ENCODE measurements at places on chromosomes 16 and 17. TPM values are rescaled to one million over a fixed set of nuclear protein-coding genes. Genes with fewer than 3 reads are reported as not detected.

ZACN gene
- total RNA-seq, result 0.50 TPM

YPEL2 gene
- 30.5 TPM for total RNA-seq

SDR42E2 gene
- total RNA-seq, result 0.92 TPM

CLEC18B gene
- 1.8 TPM for total RNA-seq

GNGT2 gene
- 41.6 TPM for total RNA-seq

KLHL10 gene
- total RNA-seq, result not detected

SLC52A1 gene
- total RNA-seq, result not detected

TMEM235 gene
- not detected for total RNA-seq

TEPSIN gene
- total RNA-seq, result 137 TPM

NUBP2 gene
- total RNA-seq, result 49.4 TPM

LAT gene
- total RNA-seq, result 130 TPM

CA7 gene
- total RNA-seq, result not detected

CDIP1 gene
- 35.2 TPM for total RNA-seq

FAM234A gene
- 32.4 TPM for total RNA-seq

TEKT5 gene
- total RNA-seq, result not detected

PDILT gene
- not detected for total RNA-seq

RNF222 gene
- total RNA-seq, result 1.1 TPM

CDC6 gene
- 3.4 TPM for total RNA-seq

KRT13 gene
- total RNA-seq, result not detected

CD68 gene
- 24.7 TPM for total RNA-seq

KRTAP2-1 gene
- not detected for total RNA-seq

MILR1 gene
- 12.0 TPM for total RNA-seq

CD300LB gene
- 3.5 TPM for total RNA-seq

ACSM2A gene
- total RNA-seq, result not detected

CIAPIN1 gene
- total RNA-seq, result 48.8 TPM

TBC1D3E gene
- total RNA-seq, result not detected

CTRB1 gene
- total RNA-seq, result not detected

FN3K gene
- 6.1 TPM for total RNA-seq

SLC39A11 gene
- 32.6 TPM for total RNA-seq

HSD11B2 gene
- not detected for total RNA-seq

SLC5A10 gene
- 0.28 TPM for total RNA-seq

WNT3 gene
- total RNA-seq, result 0.30 TPM

RFFL gene
- 86.6 TPM for total RNA-seq

STAC2 gene
- total RNA-seq, result not detected

NBR1 gene
- 63.3 TPM for total RNA-seq

ADAP2 gene
- 2.9 TPM for total RNA-seq

TMEM11 gene
- total RNA-seq, result 18.4 TPM

IGFBP4 gene
- 8.1 TPM for total RNA-seq

DNAI2 gene
- total RNA-seq, result 0.35 TPM

TMEM92 gene
- not detected for total RNA-seq

SCGB1C2 gene
- not detected for total RNA-seq

NPIPA8 gene
- total RNA-seq, result 0.19 TPM

CASKIN1 gene
- not detected for total RNA-seq

MT4 gene
- not detected for total RNA-seq

FA2H gene
- total RNA-seq, result 0.93 TPM

KCNJ18 gene
- total RNA-seq, result not detected

Data from natural killer cell (primary cell).